AG10803 (cell line): ENCODE measurements at places on chromosomes 5 and 9.

DNA sequence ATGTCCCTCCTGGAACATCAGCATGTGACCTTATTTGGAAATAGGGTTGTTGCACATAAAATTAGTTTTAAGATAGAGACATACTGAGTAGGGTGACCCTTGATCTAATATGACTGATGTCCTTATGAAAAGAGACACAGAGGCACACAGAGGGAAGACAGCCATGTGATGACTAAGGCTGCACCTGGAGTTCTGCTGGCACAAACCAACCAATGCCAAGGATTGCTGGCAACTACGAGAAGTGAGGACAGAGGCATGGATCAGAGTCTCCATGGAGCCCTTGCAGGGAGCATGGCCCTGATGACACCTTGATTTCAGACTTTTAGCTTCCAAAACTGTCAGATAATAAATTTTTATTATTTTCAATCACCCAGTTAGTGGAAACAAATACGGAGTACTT is 101.9 kb downstream of the FBXL7 start:
- DNase-seq = no peak

DNA sequence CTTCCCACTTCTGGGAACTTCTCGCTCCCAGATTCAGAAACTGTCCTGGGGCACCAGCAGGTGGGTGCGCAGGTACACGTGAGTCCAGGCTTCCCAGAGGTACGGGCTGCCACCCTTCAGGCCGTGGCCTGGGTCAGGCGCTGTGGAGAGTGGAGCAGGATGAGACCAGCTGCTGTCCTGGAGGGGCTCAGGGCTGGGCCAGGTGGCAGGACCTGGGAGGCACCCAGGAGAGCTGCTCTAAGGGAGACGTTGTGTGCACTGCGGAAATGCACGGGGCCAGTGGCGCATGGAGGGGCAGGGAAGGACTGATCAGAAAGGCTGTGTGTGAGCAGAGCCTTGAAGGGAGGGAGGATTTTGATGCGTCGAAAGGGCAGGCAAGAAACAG is 135.1 kb upstream of the PHYKPL start:
- no peak for DNase-seq

DNA sequence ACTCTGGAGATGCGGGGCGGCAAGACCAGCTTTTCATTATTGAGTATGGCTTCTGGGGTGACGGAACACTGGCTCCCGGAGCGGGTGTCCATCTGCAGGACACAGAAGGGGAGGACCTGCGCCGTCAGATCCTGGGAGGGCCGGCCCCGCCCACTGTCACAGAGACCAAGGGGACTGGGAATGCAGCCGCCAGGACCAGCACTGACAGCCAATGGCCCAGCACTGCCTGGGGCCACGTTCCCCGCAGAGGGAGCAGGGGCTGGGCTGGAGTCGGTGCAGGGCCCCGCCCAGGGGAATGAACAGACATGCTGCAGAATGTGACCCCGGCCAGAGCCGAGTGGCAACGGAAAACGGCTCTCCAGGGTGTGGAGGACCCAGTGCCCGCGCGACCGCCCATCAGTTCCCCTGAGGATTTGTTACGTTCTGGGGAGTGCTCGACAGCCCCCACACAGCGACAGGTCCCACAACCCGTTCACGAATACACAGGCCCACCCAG is at the start of gene ZDHHC11:
TSS of gene ZDHHC11 (minus strand) at position 476 of the 496 bp plus-strand sequence. CDS start at position 92, 384 bp downstream.
- no peak for DNase-seq

GRCh38 chr5:80125022-80125961 is 90.1 kb downstream of the THBS4 start:
- DNase-seq = no peak

DNA sequence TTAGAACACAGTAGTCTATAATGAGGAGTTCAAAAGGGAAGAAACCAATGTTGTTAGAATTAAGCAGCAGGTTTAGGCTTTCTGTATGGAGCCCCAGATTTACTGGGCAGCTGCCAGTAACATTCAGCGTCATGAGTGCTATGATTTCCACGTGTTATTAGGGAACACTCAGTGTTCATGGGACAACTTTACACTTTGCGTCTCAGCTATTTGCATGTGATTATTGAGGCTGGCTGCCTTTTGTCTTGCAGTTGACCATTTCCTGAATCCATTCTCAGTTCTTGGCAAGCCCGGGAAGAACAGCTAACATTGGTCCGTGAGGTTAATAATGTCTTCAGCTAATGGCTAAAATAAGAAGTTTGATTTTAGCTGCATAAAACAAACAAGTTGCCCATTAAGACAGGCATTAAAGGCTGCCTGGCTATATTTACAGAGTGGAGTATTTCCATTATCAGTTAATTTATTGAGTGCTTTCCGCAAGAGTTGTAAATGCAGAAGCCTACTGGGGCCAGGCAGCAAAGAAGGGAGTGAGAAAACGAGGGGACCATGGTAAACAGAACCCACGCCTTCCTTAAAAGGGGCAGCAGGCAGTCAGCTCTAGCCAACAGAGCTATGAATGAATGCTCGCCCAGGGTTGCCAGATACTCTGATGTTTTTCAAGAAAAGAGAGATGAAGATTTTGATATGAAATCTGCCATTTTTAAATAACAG is 120.9 kb downstream of the PIP5K1B start:
- no peak for DNase-seq

- DNase-seq = no peak
Observed at GRCh38 chr9:130532426-130533080, 46.8 kb upstream of the FUBP3 start.

GRCh38 chr5:143914756-143915155 is 102.8 kb downstream of the HMHB1 start:
- no peak for DNase-seq

DNA sequence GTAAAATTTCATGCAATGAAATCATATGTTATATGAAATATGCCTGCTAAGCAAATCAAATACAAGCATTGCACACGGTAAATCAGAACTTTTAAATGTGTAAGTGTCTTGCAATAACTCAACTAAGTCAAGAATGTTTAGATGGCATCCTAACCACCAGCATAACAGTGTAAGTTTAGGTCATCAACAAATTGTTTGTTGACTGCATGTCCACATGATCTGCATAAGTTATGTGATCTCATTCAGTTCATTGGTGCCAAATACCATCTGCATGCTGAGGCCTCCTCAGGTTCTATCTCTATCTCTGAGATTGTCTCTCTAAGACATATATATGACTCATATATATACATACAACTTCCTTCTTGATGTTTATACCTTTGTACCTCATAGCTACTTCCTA is 159.6 kb upstream of the STK32A start:
- no peak for DNase-seq

DNA sequence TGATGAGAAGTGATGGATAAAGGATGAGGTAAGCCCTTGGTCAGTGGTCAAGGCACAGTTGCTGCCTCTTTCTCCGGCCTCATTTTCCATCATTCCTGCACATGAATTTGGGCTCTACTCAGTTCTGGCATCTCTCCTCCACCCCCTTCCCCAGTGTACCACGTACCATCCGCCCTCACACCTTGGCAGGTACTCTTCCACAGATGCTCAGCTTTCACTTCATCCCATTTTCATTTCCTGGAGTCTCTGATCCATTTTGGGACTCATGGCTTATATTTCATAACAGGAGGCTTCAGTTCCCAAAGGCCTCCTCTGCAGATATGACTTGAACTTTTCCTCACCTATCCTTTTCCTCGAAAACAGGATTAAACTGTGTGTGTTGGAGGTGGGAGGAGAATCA is 326.7 kb downstream of the ASTN2 start:
- DNase-seq = no peak

- peak; percentile 79 for DNase-seq
Observed at GRCh38 chr5:9544502-9545135, 1.3 kb downstream of the SEMA5A start.

- no peak for DNase-seq
Observed at GRCh38 chr5:169081000-169081724, 219.8 kb downstream of the SLIT3 start.

DNA sequence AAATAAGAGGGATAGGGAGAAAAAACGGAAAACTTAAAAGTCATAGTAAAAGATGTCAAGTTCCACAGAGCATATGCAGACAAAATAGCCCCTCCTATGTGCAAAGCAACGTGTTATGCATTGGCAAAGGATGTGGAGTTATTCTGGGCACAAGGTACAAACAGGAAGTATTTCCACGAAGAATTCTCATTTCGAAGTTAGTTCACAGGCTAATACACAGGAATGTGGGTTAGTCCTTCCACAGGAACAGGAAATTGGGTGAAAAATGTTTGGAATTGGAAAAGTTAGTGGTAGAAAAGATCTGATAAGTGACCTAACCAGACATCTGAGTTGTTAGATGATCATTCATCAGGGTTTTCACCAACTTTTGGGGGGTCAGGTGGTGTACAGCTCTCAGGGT is 326.6 kb downstream of the EBF1 start:
- DNase-seq = peak; percentile 56

DNA sequence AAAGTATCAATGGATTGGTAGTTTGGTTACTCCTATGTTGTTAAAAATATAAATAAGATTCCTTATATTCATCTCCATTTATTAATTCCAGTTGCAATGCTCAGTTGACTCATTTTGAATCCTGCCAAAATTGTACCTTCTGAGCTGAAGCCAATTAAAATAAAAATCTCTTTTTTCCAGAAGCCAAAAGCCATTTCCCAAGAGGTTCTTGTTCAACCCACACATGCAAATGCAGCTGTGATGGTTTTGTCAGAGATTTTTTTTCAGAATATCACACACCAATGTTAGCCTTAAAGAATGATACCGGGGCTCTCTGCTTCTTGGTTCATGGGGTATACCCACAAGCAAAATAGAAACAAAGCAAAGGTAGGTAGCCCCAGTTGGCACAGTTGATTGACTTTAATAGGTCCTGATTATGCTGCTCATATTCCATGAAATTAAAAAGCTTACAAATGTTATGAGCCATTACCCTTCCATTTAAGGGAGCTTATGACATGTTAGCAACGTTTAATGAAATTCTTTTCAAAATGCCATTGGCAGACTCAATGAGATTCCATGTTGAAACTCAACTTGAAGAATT is 208.0 kb downstream of the SGCD start:
- DNase-seq = peak; percentile 85

DNA sequence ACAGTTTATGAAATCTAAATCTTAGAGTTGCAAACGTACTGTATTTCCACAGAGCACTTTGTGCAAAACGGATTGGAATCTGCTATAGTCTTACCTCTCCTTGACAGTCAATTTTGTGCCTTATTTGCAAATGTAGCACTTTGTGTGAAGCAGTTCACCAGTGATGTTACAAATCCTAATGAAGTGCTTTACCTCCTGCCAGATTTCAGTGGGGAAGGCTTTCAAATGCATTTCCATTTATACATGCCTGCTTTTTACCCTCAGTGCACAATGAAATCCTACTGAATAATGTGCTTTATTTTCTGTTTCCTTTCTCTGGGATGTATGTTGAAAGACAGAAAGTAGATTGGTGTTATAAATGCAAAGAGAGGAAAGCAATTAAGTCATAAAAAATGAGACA is 2141.6 kb upstream of the C9orf72 start:
- DNase-seq = no peak

- no peak for DNase-seq
Observed at GRCh38 chr5:168699002-168699401, 119.8 kb upstream of the PANK3 start.

- no peak for DNase-seq
Observed at GRCh38 chr5:29614206-29614605, 1579.3 kb upstream of the CDH6 start.

GRCh38 chr9:33867747-33868439 is 50.9 kb downstream of the UBE2R2 start:
- peak; percentile 81 for DNase-seq

GRCh38 chr5:88698290-88698689 is 184.7 kb downstream of the MEF2C start:
- DNase-seq = no peak

- no peak for DNase-seq
Observed at GRCh38 chr5:146832985-146833732, 45.4 kb downstream of the PPP2R2B start.

GRCh38 chr9:108156270-108156998 is 666.9 kb upstream of the KLF4 start:
- peak; percentile 2 for DNase-seq

GRCh38 chr5:160423099-160423498 is 1.4 kb downstream of the PTTG1 start:
- no peak for DNase-seq

DNA sequence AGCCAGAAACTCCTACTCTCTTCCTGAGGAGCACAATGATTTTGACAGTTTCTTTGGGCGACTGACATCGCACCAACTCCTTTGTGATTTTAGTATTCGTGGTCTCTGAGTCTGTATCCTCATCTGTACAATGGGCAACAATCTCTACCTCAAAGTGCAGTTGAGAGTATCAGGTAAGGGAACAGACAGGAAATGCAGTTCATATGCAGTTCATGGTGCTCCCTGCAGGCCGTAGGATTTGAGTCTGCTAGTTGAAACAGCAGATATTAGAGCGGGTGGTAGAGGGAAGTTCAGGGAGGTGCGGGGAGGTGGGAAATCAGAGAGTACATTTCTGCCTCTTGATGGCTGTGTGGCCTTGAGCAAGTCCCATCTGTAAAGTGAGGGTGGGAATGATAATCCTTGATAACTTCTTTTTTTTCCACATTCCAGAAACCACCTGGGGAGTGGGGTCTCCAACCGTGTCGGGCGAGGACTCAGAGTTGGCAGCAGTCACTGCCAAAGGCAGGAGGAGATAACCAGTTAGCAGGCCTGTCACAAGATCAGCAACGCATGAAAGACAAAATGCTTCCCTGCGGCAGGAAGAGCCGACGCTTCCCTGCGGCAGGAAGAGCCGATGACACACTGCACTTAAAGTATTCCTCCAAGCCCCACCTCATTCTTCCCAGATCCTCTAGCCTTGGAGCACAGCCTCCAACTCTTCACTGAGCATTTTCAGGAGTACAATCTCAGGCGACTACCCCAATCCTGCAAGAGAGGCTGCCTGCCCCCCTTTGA is 6.0 kb upstream of the NEK6 start:
- DNase-seq = peak; percentile 60

DNA sequence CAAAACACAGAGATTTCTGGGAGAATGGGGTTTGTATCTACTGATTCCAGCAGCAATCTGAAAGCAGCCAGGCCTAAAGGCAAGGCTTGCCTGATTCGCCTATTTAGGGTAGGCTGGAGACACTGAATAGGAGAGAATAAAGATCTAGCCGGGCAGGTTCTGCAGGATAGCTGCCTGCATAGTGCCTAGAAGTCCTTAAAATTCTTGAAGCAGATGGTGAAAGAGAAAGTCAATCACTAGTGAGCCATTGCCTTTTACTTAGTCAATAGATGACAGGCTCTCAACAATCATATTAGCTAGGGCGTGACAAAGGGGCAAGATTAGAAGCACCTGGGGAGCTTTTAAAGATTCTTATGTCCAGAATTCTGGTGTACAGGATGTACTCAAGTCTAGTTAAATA is 522.7 kb downstream of the HTR1A start:
- DNase-seq = no peak

DNA sequence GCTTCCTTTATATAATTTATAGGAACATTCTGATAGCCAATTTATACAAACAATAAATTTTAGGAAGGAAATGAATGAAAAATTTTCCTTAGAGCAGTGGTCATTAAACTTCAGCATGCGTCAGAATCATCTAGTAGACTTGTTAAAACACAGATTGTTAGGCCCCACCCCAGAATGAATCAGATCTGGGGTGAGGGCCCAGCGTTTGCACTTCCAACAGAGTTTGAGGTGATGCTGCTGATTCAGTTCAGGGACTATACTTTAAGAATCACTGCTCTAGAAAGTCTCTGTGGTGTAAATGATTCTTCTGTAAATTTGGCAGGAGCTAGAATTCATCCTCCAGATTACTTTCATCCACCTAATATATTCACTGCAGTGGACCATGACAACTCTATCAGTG is 80.4 kb downstream of the SLC12A2 start:
- no peak for DNase-seq

- DNase-seq = no peak
Observed at GRCh38 chr5:124203303-124203702, 543.1 kb downstream of the ZNF608 start.

GRCh38 chr5:6419340-6419852 is 29.3 kb upstream of the UBE2QL1 start:
- no peak for DNase-seq

GRCh38 chr5:127596501-127596900 is 52.4 kb upstream of the CTXN3 start:
- DNase-seq = no peak
